Liver (tissue), 10 donors: ENCODE measurements at places on chromosomes 11 and 22. TPM values are rescaled to one million over a fixed set of nuclear protein-coding genes. Genes with fewer than 3 reads are reported as not detected.

Gene IFITM1
- 96.0 TPM for polyA plus RNA-seq

Gene CLMP
- polyA plus RNA-seq: 0.42 TPM

Gene ZFTA
- 5.2 TPM for polyA plus RNA-seq

Gene DRICH1
- not detected for polyA plus RNA-seq

Gene CD3G
- polyA plus RNA-seq: 0.39 TPM

Gene EXPH5
- polyA plus RNA-seq: 2.3 TPM

Gene LUZP2
- polyA plus RNA-seq: not detected
